ENCODE measurements at places on chromosomes 1 and 21. TPM values are rescaled to one million over a fixed set of nuclear protein-coding genes. Genes with fewer than 3 reads are reported as not detected.

The TMEM35B gene
- total RNA-seq, result 6.2 TPM

The LCE1A gene
- not detected for total RNA-seq

The OR2W3 gene
- 0.73 TPM for total RNA-seq

The LCE6A gene
- total RNA-seq, result not detected

The SLC30A7 gene
- total RNA-seq, result 22.8 TPM

The TMPRSS15 gene
- total RNA-seq, result 0.18 TPM

The CCDC181 gene
- 7.9 TPM for total RNA-seq

The ADCY10 gene
- total RNA-seq, result 0.27 TPM

The EDARADD gene
- 1.3 TPM for total RNA-seq

GRCh38 chr21:23743821-23744220 lies 1863.5 kb downstream of the MRPL39 start:
- no peak for DNase-seq

- DNase-seq, result no peak
Observed at GRCh38 chr21:42523941-42524340, 10.3 kb downstream of the SLC37A1 start.

- no peak for DNase-seq
Observed at GRCh38 chr1:209048941-209049669, 534.4 kb upstream of the CAMK1G start.

DNA sequence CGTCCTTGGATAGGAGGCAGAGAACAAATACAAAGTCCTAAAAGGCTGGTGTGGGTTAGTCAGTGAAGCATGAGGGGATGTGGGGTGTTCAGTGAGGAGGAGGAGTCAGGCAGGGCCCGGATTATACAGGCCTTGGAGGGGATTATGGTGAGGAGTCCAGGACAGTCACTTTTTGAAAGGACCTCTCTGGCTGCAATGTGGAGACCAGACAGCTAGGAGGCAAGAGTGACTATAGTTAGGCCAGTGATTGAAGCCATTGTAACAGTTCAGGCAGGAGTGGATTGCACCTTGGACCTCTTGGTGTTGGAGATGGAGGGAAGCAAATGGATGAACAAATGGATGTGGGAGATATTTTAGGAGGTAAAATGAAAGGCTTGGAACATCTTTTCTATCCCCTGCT lies 115.8 kb downstream of the C1orf94 start:
- no peak for DNase-seq

GRCh38 chr1:14309984-14310383 lies 288.5 kb upstream of the KAZN start:
- no peak for DNase-seq

DNA sequence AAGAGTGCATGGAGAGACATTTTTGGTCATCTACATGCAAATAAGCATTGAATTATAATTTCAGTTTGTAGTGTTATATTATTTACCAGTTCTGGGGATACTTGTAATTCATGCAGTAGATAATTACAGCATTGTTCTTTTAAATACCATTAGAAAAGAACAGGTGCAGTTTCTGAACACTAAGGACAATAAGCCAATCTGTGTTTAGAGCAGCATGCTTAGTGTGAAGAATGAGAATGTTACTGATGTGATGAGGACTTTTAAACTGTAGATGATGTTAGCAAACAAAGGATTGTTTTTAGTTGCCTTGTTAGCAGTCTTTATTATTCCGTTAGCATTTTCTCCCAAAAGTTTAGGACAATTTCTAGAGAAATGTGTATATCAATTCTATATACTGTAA lies 348.3 kb downstream of the BRINP3 start:
- DNase-seq, result no peak

DNA sequence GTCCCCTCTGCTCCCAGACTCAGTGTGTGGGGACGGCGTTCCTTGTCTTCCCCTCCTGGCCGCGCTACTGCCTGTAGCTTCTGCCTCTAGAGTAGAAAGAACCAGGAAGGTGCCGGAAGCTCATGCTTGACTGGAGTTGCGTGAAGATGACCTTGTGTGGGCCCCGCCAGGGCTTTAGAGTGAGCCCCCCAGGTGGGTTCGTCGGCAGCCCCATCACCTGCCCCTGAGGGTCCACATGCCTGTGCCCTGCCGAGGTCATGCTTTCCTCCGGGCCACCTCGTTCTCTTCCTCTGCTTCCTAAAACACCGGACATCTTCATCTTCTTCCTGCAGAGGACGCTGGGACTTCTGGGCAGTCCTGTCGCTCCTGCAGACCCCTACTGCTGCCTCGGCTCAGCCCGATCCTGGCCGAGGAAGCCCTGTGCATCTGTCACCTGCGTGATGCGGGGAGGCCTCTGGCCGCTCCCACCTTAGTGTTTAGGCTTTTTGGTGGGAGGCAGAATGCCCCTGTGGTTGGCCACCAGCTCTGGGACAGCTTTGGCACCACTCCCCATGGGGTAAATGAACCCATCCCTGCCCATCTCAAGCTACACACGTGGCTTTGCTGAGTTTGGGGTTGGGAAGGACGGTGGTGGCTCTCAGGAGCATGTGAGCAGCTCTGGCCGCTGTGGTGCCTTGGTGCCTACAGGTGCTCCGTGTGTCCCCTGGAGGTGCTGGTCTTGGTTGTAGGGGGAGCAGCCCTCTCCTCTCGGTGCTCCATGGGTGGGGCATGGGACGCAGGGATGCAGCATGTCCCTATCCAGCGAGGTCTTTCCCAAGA lies 12.3 kb downstream of the OBSCN start:
- no peak for DNase-seq

DNA sequence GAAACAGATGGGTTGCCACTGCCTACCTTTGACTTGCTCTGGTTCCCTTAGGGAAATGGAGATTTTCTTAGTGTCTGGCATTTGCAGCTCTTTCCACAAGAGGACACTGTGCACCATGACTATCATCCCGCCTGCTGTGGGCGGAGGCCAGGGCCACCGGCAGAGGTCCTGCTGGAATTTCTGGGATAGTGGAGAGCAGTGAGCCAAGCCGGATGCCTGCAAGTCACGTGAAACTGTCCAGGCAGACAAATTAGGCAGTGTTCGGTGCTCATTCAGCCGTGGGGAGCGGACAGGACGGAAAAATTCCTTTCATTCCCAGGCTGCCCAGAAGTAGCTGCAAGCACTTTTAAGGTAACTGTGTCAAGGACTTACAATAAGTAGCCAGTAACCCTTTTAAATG lies 43.4 kb downstream of the IGSF5 start:
- peak; percentile 44 for DNase-seq

DNA sequence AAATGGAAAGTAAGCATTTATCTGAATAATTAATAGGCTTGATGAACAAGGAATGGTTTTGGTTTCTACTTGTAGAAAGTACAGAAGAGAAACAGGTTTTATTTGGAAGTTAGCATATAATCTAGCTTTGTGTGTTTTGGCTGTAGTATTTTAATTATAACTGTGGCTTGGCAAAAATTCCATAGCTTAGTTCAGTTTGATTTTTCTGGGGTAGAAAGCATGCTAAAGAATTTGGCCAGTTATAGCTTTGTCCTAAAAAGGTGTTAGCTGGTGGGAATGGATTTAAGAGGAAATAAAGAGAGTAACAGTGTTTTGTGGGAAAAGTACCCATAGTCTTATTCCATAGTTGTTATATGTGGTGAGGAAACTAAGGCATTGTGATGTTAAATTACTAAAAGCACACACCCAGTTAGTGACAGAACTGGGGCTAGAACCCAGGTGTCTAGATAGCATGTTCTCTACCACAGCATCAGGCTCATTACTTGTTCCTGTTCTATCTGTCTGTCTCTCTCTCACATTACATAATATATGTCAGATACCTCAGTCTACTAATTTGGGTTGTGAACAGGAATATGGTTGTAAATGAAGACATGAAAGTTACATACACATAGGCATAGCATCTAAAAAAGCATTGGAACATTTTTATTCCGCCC lies 55.0 kb downstream of the MPZL1 start:
- no peak for DNase-seq

GRCh38 chr21:31993826-31994825 lies 121.3 kb downstream of the HUNK start:
- DNase-seq, result no peak

DNA sequence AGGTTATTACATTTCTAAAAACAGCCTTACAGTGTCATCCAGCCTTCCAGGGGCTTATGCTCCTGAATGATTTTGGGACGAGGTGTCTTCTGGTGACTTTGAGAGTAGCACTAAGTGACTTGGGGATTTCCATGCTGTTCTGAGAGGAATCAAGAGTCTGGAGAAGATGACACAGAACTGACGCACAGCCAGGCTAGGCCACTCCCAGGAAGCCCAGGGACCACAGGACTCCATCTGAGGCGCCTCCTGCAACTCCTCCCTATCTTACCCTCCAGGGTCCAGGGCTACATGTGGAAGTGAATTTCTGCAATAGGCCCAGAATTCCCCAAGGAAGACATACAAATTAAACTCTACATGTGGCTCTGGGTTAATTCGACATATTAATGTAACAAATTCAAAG lies 92.5 kb downstream of the SLC25A24 start:
- no peak for DNase-seq

DNA sequence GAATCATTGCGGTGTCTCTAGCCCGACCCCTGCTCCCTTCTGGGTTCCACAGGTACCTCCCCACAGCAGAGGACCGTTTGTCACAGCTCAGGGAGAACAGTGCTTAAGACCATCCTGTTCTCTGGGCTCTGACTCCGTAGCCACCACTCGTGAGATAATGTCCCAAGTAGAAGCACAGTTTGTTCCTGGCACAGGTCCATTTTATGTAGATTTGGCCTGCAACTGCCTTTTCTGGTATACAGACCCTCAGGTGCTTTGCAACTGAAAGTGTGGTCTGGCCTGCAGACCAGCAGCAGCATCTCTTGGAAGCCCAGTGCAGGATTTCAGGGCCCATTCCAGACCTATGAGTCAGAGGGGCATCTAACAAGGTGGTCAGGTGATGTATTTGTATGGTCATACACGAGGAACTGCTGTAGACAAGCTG lies 28.4 kb upstream of the TMEM125 start:
- DNase-seq, result no peak

GRCh38 chr1:93699049-93699384 lies 17.4 kb upstream of the BCAR3 start:
- no peak for DNase-seq

DNA sequence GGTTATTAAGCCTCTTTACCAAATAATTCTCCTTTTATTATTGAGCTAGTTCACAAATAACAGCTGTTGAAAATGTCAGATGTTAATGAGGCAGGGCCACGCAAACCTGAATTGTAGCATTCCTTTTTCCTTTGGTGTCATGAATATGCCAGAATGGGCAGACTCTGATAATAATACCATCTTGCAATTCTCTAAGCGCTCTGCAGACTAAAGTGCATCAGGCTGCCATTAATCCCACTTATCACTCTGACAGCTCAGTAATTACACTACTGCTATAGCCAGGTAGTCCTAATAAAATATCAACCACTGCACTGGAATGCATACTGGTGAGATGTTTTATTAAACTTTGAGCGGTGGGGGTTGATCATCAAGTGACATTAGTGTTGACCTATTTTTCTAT lies 177.7 kb downstream of the DPYD start:
- no peak for DNase-seq

- no peak for DNase-seq
Observed at GRCh38 chr1:205142102-205142469, 20.3 kb upstream of the RBBP5 start.

DNA sequence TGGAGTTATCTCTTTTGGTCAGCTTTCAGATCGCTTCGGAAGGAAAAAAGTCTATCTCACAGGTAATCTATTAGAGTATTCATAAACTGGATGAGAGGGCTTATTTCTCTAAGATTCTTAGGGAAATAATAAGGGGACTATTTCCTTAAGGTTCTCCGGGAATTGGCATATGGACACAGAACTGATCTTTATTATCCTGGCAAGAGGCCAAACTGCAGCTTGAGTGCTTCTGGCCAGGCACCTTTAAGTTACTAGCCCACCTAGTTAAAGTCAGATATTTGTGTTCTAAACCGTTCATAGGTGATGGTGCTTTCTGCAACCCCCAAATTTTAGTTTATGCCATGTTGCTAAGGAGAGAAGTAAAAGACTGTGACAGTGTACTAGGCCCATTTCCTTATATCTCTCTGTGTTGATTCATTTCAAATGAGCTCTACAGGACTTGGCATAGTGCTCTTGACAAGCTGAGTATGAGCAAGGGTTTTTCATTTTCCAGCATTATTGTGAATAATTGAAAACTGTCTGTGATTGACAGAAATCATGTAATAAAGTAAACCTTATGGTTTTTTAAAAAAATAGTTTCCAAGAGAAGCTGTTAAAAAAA lies 43.4 kb downstream of the SLC22A15 start:
- no peak for DNase-seq

GRCh38 chr1:149884433-149885338 lies 14.7 kb upstream of the BOLA1 start:
- peak; percentile 39 for DNase-seq

DNA sequence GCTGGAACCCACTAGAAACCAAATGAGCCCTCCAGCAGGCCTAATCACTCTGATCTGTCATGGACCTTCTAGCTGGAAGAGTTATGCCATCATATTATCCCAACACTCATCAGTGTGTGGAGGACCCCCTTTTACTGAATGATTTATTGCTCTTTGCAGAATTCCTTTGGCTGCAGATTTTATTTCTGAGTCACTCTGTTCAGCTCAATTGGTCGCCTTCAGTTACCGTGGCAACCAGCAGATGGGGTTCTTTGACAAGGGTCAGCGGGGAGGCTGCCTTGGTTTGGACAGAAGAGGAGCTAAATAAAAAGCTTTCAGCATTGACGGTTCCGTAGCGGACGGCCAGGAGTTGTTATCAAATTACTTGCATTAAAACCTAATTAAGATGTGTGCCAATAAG lies 220.1 kb downstream of the SDCCAG8 start:
- DNase-seq, result peak; percentile 85

- DNase-seq, result no peak
Observed at GRCh38 chr1:45585496-45586075, 1.7 kb downstream of the NASP start.

- DNase-seq, result no peak
Observed at GRCh38 chr1:241074507-241074906, 282.5 kb downstream of the RGS7 start.

DNA sequence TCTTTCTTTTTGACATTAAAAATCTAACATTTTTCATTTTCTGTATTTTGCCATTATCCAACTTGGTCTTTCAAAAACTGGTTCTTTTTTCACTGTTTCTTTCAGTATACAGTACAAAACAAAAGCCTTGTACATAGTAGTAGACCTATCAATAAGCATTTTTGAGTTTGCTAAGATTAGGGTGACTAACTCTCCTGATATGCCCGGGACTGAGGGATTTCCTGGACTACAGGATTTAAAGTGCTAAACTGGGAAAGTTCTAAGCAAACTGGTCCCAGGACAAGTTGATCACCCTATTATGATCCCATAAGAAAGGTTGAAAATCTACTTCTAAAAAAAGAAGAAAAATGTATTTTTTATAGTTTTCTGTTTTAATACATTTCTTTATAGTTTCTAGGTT lies 120.9 kb downstream of the USP25 start:
- no peak for DNase-seq

GRCh38 chr1:31693231-31693630 lies 10.6 kb downstream of the COL16A1 start:
- DNase-seq, result no peak

Data from cerebellum (tissue), 4 donors.